Choroid plexus epithelial cell (primary cell): ENCODE measurements at places on chromosomes 3 and 15.

DNA sequence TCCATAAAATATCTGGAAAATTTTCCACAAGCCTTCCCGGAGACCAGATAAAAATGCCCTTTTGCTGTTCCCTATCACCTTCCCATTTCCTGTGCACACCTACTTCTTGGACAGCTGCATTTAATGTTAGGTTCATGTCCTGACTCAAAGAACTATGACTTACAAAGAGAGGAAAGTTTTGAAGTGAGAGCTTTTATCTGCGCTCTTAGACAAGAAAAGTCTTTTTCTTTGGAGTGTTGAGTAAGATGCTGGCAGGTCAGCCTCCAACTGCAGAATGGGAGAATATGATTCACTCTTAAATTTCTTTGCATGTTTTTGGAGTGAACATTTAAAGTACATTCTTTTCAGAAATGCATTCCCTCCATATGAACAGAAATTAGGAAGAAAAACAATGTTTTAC lies 147.3 kb upstream of the DPH6 start:
- DNase-seq: peak; percentile 81

DNA sequence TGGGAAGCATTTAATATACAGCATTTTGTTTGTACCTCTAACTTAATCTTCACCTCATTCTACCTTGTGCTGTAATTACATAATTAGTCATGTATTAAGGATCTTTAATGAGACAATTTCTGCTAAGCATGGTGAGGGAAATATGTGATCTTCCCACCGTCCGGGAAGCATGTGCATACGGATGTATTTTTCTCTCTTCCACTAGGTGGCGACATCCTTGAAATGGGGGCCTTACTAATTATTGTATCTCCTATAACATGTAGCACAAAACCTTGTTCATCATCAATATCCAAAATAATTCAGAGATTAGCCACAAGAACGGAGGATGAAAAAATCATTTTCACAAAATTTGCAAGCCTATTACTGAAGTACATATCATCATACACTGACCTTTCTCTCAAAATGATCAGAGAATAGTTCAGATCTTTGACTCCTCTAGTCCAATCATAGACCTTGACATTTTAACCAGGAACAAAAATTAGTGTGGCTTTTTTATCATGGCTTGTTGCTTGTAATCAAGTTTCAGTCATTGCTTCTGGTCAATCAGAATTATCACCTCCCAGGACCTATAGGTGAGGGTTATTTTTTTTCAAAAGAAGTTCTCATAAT lies 148.9 kb upstream of the GBE1 start:
- DNase-seq: peak; percentile 62

DNA sequence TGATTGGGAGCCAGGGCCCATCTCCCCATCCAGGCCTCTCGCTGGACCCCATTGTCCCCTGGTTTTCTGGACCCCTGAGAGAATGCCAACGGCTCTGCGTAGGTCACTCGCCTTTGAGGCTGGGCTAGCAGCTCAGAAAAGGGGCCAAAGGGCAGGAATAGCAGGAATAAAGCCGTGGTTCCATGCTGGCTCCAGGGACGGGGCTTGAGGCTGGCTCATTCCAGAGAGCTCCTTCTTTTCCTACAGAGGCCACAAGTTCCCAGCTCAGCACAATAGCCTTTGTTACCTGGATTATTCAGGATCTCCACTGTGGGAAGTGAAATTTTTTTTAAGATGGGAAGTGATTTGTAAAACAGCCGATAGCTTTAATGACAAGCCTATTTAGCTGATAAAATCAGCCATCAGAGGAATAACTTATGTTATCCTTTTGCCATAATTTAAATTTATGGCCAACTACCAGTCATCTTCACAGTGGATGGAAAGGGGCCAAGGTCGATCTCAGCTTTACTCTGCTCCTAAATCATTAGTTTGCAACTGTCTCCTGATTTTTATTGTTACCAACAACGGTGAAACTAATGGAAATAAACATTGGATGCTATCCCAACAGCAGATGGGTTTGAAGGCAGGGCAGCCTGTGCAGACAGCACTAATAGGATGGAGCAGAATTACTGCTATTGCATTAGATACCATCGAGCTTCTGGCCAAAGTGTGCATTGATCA lies 124.3 kb downstream of the TMEM266 start:
- DNase-seq: no peak

DNA sequence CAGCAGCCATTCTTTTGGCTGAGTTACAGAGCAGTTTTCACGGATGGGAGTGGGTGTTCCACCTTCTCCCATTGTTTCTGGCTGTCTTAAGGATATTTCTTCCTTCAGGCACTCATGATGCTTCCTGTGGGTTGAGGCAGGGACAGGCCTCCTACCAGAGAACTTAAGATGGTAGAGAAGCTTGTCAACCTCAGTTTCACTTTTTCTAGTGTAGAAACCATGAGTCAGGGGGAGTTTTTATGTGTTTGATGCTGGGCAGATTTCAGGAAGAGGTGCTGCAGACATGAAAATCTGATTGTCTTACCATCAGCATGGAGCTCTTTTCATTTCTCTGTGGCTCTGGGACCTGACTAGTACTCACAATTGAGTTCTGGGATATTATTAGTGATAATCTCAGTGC lies 48.7 kb upstream of the VEPH1 start:
- DNase-seq: no peak

DNA sequence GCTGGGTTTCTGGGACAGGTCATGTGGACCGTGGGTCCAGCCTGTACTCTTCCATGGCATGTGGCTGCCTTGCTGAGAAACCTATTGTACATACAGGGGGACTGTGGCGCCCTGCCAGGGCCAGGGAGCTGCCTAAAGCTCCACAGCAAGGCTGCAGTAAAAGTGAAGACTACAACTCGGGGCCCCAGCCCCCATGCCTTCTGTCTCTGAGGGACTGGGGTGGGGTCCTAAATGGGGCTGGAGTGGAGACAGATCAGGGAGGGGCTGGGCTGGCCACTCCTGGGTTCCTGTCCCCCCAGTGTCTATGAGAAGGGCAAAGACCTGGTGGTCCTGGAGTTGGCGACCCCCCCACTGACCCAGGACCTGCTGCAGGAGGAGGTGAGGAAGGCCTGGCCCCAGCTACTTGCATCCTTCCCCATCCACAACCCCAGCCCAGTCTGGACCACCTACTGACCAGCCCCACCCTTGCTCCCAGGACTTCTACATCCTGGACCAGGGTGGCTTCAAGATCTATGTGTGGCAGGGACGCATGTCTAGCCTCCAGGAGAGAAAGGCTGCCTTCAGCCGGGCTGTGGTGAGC lies 7.3 kb downstream of the VILL start:
- no peak for DNase-seq

DNA sequence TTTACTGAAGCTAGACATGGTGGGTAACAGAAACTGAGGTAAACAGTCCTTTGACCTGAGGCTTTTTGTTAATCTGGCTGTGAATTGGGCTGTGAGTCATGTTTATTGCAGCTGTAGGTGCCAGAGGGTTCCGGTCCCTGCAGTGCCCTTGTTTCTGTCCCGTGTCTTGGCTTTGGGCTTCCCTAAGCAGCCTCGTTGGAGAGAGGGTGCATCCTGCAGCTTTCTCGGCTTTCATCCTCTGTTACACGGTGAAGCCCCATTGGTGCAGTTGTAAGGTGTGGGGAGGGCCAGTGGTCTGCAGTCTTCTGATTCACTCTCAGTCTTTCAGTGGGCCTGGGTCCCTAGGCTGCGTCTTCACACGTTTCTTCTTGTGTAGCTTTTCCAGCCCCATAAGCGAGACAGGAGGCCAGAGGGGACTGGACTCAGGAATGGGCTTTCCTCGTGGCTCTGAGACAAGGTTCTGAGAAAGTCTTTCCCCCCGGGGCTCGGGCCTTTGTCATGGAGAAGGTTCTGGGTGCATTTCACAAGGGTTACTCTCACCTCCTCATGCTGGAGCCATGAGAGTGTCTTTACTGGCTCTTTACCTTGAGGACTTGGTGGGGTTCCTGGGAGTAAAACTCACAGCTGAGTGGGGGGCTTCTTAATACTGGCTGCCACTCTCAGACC lies 33.1 kb downstream of the ASB7 start:
- peak; percentile 16 for DNase-seq

DNA sequence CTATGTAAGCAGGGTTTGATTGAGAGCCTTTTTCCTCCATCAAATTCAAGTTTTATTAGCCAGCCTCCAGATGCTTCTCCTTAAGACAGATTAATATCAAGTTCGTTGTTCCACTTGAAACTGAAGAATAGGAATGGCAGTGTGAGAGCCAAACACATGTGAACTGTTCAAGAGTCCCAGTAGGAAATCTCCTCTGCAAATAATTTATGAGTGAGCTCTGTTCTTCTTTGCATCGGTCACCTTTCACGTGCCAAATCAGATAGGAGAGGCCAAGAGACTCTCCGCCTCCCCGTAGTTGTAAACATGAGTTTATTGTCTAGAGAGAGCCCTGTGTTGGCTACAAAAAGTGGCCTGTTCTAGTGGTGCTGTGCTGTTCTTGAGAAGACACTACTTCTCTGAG lies 372.1 kb upstream of the NR2F2 start:
- DNase-seq: no peak

DNA sequence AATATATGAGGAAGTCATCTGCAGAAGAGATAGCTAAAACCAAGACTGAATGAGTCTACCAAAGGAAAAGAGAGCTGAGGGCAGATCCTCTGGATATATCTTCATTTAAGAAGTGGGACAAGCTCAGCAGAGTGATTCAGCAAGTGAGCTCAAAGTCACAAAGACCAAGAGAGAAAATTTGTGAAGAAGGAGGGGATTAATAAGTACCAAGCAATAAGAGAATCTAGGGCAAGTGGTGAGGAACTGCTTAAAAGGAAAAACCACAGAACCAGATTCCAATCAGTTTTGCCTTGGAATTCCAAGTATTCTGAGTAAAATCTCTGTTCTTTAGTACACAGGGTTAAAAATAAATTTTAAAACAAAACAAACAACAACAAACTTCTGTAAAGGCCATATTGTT lies 3.6 kb downstream of the EHHADH start:
- DNase-seq: peak; percentile 33

GRCh38 chr3:160097478-160097877 lies 108.8 kb downstream of the IL12A start:
- DNase-seq: no peak

DNA sequence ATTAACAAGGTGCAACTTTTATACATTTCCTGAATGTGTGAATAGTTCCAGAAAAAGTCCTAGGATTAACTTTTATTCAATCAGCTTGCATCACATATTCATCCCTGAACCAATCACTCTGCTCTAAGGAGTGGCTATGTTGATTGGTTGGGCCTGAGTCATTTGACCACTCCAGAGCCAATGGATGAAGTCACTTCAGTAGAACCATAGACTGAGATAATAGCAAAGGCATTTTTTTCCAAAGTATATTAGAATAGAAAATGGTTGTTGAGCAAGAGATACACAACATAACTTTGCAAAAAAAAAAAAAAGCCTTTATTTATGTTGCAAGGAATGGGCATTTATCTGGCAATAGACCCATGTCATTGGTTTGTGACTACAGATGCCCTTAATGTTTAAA lies 55.5 kb upstream of the AGTR1 start:
- peak; percentile 13 for DNase-seq

DNA sequence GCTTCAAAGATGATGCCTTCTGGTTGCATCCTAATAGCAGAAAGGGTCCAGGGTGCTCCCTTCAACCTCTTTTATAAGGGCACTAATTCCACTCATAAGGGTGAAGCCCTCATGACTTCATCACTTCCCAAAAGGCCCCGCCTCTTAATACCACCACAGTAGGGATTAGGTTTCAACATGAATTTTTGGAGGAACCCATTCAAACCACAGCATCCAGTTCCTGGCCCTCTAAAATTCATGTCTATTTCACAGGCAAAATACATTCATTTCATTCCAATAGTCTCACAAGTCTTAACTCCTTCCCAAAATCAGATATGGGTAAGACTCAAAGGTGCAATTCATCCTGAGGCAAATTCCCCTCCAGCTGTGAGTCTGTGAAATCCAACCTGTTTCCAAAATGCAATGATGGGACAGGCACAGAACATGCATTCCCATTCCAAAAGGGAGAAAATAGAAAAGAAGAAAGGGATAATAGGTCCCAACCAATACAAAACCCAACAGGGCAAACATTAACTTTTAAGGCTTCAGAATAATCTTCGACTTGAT lies 124.0 kb downstream of the ATP1B3 start:
- peak; percentile 19 for DNase-seq

DNA sequence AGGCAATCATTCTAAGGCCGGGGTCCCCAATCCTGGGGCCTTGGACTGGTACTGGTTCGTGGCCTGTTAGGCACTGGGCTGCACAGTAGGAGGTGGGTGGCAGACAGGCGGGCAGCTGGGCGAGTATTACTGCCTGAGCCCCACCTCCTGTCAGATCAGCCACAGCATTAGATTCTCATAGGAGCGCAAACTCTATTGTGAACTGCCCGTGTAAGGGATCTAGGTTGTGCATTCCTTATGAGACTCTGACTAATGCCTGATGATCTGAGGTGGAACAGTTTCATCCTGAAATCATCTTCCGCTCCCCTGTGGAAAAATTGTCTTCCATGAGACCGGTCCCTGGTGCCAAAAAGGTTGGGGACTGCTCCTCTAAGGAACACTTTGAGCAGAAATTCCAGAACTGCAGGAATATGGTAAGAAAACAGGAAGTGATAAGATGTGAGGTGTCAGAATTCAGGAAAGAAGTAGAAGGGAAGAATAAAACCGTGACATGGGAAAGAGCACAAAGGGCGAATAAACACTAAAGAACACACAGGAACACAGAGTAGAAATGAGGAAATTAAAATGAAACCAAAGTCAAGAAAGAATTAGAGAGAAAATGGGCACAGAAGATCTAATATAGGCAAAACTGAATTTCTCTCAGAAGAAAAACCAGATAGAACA lies 57.6 kb downstream of the PDCD6IP start:
- peak; percentile 60 for DNase-seq

DNA sequence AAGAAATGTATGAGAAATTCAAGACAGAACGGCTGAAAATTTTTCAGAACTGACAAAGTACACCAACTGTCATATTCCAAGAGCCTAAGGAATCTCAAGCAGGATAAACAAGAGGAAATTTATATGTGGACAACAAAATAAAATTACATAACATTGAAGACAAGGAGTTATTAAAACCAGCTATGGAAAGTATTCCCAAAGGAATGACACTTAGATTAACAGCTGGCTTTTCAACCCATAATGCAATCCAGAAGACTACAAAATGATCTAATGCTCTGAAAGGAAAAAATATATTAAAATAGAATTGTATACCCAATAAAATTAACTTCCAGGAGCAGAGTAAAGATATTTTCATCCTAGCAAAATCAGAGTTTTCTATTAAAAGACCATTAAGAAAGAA lies 132.2 kb upstream of the BNIP2 start:
- no peak for DNase-seq

DNA sequence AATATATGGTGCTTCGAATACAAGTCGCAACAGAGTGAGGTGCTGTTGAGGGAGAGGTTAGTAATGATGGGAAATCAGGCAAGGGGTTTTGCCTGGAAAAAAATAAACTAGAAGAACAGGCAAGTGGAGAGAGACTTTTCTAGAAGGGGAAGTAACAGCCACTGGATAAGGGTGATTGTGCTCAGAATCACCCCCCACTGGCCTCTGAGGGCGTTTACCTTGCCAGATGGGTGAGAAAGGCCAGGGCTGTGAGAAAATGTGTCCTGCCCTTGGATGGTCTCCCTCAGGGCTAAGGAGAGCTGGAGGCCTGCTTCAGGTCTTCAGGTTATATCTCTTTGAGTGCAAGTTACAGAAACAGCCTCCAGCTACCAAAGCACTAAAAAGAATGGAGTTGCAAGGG lies 151.8 kb downstream of the MEX3B start:
- DNase-seq: no peak

GRCh38 chr3:24713516-24713915 lies 218.9 kb upstream of the THRB start:
- DNase-seq: no peak
